ENCODE measurements at places on chromosomes 3 and 15.

GRCh38 chr3:176479248-176479647, 718.0 kb downstream of the TBL1XR1 start:
- H3K27me3 ChIP-seq: no peaks in the 10 kb centered on the region
- no peaks in the 10 kb centered on the region for H3K36me3 ChIP-seq
- no peak overlapping the region for H3K27ac ChIP-seq
- no peak overlapping the region for H3K4me3 ChIP-seq

- DNase-seq: no peak
- no peak overlapping the region for H3K4me3 ChIP-seq
- H3K36me3 ChIP-seq: no peaks in the 10 kb centered on the region
- H3K27ac ChIP-seq: no peak overlapping the region
- H3K4me1 ChIP-seq: no peaks in the 10 kb centered on the region
- peaks cover 8% of the 10 kb centered on the region for H3K27me3 ChIP-seq
These were observed 94.8 kb upstream of the FEZF2 start for GRCh38 chr3:62467966-62468722.

- DNase-seq: no peak
- no peaks in the 10 kb centered on the region for H3K27me3 ChIP-seq
- H3K36me3 ChIP-seq: no peaks in the 10 kb centered on the region
- no peak overlapping the region for H3K27ac ChIP-seq
- H3K4me1 ChIP-seq: peaks cover 26% of the 10 kb centered on the region
These were observed 74.5 kb downstream of the BFSP2 start for GRCh38 chr3:133474251-133474801.

- no peak overlapping the region for H3K27ac ChIP-seq
- no peaks in the 10 kb centered on the region for H3K36me3 ChIP-seq
- peak; percentile 24 for DNase-seq
- H3K4me3 ChIP-seq: no peak overlapping the region
- H3K27me3 ChIP-seq: no peaks in the 10 kb centered on the region
- no peaks in the 10 kb centered on the region for H3K4me1 ChIP-seq
These were observed 123.4 kb upstream of the MB21D2 start for GRCh38 chr3:193040836-193041672.
